ENCODE measurements at places on chromosomes 3 and 15. TPM values are rescaled to one million over a fixed set of nuclear protein-coding genes. Genes with fewer than 3 reads are reported as not detected.

The GHSR gene
- not detected for total RNA-seq

The SLC51B gene
- total RNA-seq: not detected

The ANKRD28 gene
- 26.7 TPM for total RNA-seq

The EFCC1 gene
- total RNA-seq: 1.8 TPM

The GOLGA8Q gene
- 1.3 TPM for total RNA-seq

The STARD9 gene
- total RNA-seq: 1.3 TPM

The HOMER2 gene
- 469 TPM for total RNA-seq

The GJD2 gene
- total RNA-seq: 2.3 TPM

The IL17RD gene
- 1.3 TPM for total RNA-seq

The IGSF10 gene
- 0.99 TPM for total RNA-seq

The CHRM5 gene
- total RNA-seq: not detected

The HYKK gene
- 2.6 TPM for total RNA-seq

DNA sequence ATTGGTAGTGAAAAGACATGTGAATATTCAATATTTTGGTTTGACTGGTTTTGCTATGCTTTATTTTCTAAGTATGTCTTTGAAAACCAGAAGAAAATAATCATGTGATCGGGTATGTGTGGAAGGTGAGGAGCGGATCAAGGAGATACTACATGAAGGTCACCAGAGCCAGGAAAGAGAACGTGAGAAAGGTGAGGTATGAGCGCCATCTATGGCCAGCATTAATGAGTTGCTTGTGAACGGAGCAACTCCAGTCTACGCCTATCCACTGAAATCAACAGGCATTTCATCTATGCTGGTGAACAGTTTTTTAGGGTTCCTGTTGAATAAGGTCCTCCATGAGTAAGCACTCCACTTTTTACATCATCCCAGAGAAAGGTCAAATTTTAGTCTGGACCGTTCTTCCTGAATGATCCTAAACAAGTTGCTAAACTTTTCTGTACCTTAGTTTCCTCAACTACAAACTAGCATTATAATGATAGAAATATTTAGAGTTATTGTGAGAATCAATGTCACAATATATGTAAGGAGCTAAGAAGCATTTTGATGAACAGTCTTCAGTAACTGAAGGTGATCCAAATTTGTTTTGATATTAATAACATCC lies 1435.2 kb upstream of the CADM2 start:
- DNase-seq: peak; percentile 62

- DNase-seq: no peak
Observed at GRCh38 chr15:39478996-39479395, 101.9 kb upstream of the THBS1 start.

GRCh38 chr3:28125342-28125741 lies 116.1 kb upstream of the CMC1 start:
- no peak for DNase-seq

- DNase-seq: no peak
Observed at GRCh38 chr15:91488452-91488851, 365.1 kb upstream of the SLCO3A1 start.

GRCh38 chr15:32096916-32097617 lies 66.8 kb downstream of the CHRNA7 start:
- no peak for DNase-seq

- no peak for DNase-seq
Observed at GRCh38 chr15:53534105-53534839, 225.2 kb downstream of the WDR72 start.

DNA sequence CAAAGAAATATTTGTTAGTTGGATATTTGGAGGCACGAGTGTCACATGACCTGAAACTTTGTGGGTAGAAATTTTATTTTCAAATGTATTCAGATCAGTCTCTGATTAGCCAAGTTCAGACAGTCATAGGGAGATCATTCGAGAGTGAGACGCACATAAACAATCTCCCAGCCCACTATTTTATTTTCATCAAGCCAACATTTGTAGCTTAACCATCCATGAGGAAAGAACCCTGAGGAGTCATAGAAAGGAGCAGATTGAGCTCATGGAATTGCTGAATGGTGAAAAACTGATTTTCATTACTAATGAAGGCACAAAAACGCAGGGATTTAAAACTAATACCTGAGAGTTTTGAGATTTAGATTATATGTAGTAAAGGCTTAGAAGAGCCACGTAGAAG lies 548.7 kb downstream of the NSUN3 start:
- DNase-seq: no peak

DNA sequence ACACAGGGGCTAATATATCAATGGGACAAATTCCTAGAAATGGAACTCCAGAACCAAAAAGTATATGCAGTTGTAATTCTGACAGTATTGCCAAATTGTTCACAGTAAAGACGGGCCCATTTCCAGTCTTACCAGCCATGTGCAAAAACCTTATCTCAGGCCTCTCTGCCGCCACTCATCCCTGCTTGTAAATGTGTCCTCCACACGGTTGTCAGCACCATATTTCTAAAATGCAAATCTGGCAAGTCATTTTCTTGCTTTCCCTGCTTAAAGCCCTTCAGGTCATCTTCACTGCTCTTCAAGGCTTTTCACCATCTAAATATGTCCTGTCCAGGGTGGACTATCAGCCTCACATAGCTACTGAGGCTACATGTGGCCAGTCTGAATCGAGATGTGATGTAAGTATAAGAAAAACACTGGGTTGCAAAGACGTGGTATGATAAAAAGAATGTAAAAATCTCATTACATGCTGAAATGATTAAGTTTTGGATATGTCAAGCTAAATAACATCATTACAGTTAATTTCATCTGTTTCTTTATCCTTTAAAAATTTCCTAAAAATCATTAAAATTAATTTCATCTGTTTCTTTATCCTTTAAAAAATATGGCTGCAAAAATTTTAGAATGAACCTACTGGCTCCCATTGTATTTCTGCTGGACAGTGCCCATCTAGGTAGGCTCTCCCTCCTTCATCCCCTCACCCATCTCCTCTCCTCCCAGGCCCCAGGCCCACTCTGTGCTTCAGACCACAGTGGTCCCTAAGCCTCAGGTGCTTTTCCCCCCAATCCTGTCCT lies 980 bp downstream of the PARP9 start:
- DNase-seq: no peak

Data from body of pancreas (tissue), 4 donors.